A549 treated with Mapracorat at 1 μM for 4 hours (cell line): ENCODE measurements at places on chromosomes 2 and 18. TPM values are rescaled to one million over a fixed set of nuclear protein-coding genes. Genes with fewer than 3 reads are reported as not detected.

Gene TLX2
- 0.19 to 0.58 TPM (median 0.33 TPM) in 5 replicates for total RNA-seq

Gene ESPNL
- total RNA-seq, result 0.05 to 0.23 TPM (median 0.14 TPM) in 5 replicates

Gene PPM1B
- 23.5 to 32.0 TPM (median 31.5 TPM) in 5 replicates for total RNA-seq

Gene PLGLB2
- 0.19 to 0.35 TPM (median 0.27 TPM) in 4 of 5 replicates, not detected in the other for total RNA-seq

Gene ANO7
- total RNA-seq, result 1.5 to 2.1 TPM (median 1.8 TPM) in 5 replicates

Gene ASXL3
- total RNA-seq, result not detected in 5 replicates

Gene RSAD2
- 0.20 to 0.66 TPM (median 0.34 TPM) in 5 replicates for total RNA-seq

Gene PAX8
- 0.50 to 1.3 TPM (median 0.80 TPM) in 5 replicates for total RNA-seq

Gene ZEB2
- total RNA-seq, result 5.2 to 9.2 TPM (median 7.8 TPM) in 5 replicates

Gene EXOC6B
- total RNA-seq, result 6.3 to 7.7 TPM (median 7.5 TPM) in 5 replicates

Gene RNF149
- 33.3 to 48.4 TPM (median 43.6 TPM) in 5 replicates for total RNA-seq

Gene MRPL19
- total RNA-seq, result 63.7 to 75.0 TPM (median 67.7 TPM) in 5 replicates

Gene RNASEH1
- total RNA-seq, result 48.0 to 54.5 TPM (median 52.1 TPM) in 5 replicates

Gene WDR12
- 50.2 to 73.5 TPM (median 69.1 TPM) in 5 replicates for total RNA-seq

Gene HOXD3
- total RNA-seq, result 0.20 to 0.30 TPM in 2 of 5 replicates, not detected in the others

Gene NT5DC4
- total RNA-seq, result not detected in 5 replicates

Gene ZSWIM2
- total RNA-seq, result not detected in 5 replicates

Gene CRACDL
- 2.5 to 3.8 TPM (median 2.8 TPM) in 5 replicates for total RNA-seq

Gene TRAK2
- total RNA-seq, result 11.5 to 15.3 TPM (median 14.1 TPM) in 5 replicates

Gene PDE1A
- total RNA-seq, result 0.11 to 0.15 TPM (median 0.12 TPM) in 4 of 5 replicates, not detected in the other
